PC-3 (cell line): ENCODE measurements at places on chromosomes 16 and 17. TPM values are rescaled to one million over a fixed set of nuclear protein-coding genes. Genes with fewer than 3 reads are reported as not detected.

KRTAP9-2 gene
- not detected in 2 replicates for total RNA-seq

TBC1D3 gene
- not detected in 2 replicates for total RNA-seq

DNA sequence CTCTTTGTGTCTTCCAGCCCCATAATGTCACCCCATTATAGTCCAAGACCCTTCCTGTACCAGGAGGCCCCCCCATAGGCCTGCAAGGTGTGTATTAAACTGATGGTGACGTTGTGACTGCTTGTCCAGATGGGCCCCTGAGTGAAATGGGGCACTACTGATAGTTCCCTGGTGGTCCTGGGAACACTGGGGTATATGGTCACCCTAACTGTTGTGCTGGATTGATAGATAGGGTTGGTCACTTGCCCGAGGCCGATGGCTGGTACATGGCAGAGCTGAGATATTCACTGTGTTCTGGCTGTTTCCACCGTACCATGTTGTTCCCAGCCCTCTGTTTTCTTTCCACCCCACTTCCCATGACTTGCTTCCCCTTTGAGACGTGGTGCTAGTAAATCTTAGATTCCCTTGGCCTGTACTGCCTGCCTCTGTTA lies 4.3 kb downstream of the CNP start:
- H3K27ac ChIP-seq, result no peak overlapping the region
- H3K27me3 ChIP-seq, result no peaks in the 10 kb centered on the region
- H3K36me3 ChIP-seq, result peaks cover 18% of the 10 kb centered on the region
- no peak overlapping the region for H3K4me3 ChIP-seq
- DNase-seq, result no peak

NOXO1 gene
- total RNA-seq, result 2.4 and 3.4 TPM in 2 replicates

CHST4 gene
- not detected in 2 replicates for total RNA-seq

DNA sequence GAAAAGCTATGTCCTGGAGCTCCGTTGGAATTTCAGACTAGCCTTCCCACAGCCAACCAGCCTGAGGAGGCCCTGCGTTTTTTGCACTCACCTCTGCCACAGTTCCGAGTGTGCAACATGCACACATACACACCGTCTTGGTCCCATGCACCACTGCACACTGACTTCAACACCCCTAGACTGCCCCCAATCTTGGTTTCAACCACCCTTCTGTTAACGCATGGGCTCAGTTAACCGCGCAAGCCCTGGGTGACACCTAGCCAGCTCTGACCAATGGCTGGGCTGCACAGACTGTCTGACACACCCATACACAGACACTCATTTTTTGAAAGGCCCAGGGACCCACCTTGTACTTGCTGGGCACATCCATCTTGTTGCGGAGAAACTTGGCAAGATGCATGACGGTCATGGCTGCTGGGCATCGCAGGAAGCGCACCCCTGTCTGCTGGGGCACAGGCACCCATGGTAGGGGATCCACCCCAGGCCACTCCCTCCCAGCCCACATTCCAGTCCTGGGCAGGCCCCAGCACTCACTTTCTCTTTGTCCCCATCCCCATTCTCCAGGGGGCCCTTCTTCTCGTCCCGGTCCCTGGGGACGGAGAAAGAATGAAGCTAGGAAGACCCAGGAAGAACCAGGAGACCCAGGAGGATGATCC lies 8.0 kb downstream of the CISD3 start:
- no peak overlapping the region for H3K4me3 ChIP-seq
- no peak for DNase-seq
- no peaks in the 10 kb centered on the region for H3K27me3 ChIP-seq
- H3K27ac ChIP-seq, result no peak overlapping the region
- H3K36me3 ChIP-seq, result no peaks in the 10 kb centered on the region; the same call in 1 of the 2 replicates

- peaks cover 3% of the 10 kb centered on the region; the same call in 1 of the 2 replicates for H3K4me1 ChIP-seq
- H3K27ac ChIP-seq, result no peak overlapping the region
- DNase-seq, result no peak
- H3K4me3 ChIP-seq, result no peak overlapping the region
- peaks cover 9% of the 10 kb centered on the region; the same call in 1 of the 2 replicates for H3K27me3 ChIP-seq
Observed at GRCh38 chr16:22814711-22815105, 746 bp downstream of the HS3ST2 start.
